ENCODE measurements at places on chromosomes 1 and 21.

GRCh38 chr21:46206163-46207005 is 22.1 kb upstream of the SPATC1L start:
- no peak for DNase-seq

DNA sequence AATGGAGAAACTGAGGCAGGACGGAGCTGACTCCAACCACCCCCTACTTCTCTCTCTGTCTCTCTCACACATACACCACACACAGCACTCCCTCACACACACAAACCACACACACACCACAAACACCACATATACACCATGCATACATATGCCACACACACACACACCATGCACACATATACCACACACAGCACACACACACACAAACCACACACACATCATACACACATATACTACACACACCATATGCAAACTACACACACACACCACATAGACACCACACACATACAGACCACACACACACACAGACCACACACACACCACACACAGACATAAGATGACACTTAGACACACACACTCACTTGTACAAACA is 94.3 kb downstream of the RIPK4 start:
- no peak for DNase-seq

GRCh38 chr1:14835725-14836124 is 237.2 kb downstream of the KAZN start:
- no peak for DNase-seq

DNA sequence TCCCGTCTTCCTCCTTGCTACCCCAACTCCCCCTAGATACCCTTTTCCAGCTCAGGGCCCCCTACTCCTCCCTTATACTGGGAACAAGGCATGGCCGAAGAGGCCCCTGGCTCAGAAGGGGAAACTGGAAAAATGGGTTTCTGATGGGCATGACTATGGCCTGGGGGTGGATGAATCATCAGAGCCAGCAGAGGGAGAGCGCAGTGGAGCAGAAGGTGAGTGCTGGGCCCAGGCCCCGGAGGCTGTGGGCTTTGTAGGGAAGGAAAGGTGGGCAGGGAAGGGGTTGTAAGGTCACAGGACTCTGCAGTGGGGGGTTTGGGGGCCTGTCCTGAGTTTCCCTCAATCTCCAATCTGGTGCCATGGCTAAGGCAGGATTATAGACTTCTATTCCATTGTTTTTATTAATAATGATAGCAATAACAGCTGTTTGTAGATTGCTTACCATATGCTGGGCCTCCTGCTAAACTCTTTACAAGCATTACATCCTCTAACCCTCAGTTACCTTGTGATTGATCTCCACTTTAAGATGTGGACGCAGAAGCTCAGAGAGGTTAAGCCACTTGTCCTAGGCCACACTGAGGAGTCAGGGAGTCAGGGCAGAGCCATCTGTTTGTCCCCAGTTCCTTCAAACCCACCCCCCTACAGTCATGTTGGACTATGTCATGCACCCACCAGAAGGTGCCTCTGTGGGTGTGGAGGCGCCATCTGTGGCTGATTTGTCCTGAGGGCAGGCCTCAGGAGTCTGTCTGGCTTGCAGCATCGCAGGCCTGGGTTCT is 36.2 kb upstream of the ZNF362 start:
- peak; percentile 81 for DNase-seq

GRCh38 chr1:157963713-157964112 is 29.7 kb upstream of the KIRREL1 start:
- peak; percentile 86 for DNase-seq

DNA sequence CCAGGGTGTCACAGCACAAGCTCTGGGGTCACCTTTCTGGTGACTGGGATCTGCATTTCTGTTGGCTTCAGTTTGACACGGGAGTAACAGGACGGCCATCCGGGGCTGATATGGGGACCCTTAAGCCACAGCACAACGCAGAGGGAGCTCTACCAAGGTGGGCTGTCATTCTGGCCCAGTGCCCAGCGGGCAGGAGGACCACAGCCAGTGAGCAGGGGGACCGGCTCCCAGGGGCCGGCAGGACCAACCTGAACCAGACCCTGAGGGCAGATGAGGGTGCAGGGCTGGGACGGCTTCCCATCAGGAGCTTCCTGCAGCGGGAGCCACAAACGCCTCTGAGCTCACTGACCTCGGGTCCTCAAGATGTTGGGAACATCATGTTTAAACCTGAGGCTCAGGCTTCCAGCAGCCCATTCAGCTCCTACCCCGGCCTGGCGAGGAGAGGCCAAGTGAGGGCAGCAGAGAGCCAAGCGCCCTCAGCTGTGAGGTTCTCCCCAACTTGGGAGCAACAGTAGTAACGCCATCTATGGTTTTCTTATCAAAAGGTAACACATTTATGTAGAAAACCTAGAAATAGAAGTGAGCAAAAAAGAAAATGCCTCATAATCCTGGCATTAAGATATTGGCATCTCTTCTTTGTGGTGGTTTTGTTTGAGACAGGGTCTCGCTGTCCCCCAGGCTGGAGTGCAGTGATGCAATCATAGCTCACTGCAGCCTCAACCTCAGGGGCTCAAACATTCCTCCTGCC is 26.8 kb downstream of the TMEM201 start:
- DNase-seq: peak; percentile 72

DNA sequence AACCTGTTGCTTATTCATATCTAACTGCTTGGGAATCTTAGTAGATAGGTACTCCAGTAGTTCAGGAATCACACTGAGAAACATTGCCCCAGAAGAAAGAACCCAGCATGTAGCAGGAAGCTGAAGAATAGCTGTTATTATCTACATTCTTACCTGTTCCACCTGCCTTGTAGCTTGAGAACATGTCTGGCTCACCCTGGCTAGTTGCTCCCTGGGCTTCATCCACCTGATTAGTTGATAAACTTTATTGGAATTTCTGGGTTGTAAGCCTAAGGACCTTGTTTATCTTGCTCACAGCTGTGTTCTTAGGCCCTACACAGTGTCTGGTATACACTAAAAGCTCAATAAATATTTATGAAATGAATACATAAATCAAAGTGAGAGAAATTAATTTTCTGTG is 106.3 kb upstream of the DMRTA2 start:
- no peak for DNase-seq

- no peak for DNase-seq
Measured at GRCh38 chr1:18546026-18546425, 65.3 kb downstream of the KLHDC7A start.

DNA sequence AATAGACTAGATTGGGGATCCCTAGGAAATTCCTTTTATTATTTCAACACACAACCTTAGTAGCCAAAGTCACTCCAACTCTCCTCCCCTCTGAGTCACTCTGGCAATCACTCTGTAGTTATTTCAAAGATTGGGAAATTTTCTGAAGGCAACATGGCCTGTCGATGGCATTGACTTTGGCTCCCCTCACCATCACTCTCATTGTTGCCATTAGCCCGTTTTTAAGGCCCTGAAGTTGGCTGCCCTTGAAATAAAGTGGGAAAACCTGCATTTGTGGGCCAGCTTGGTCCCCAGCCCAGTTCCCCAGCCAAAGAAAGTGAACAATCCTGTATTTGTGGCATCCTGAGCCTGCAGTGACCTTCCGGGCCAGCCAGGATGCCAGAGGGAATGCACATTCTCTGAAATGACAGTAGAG is 52.5 kb downstream of the CDC7 start:
- peak; percentile 69 for DNase-seq

DNA sequence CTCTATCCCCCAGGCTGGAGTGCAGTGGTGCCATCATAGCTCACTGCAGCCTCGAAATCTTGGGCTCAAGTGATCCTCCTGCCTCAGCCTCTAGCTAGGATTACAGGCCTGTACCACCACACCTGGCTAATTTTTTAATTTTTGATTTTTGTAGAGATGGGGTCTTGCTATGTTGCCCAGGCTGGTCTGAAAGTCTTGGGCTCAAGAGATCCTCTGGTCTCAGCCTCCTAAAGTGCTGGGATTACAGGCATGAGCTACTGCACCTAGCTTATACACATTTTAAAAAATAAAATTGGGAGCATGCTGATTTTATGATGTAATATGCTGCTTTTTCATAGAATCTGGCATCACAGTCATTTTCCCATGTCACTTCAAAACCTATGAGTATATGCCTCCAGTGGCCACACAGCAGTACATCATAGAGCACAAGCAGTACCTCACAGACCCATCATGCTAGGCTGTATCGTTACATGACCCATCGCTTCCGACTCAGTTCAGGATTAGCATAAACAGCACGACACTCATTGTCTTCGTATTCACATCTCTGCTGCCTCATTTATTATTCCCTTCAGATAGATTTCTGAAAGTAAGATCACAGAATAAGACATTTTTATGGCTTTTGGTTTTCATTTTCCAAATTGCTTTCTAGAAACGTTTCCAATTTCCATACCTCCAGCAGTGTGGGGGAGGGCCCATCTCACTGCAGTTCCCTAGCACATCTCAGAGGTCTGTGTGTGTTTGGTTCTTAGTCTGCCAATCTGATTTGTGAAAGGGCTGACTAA is 35.9 kb upstream of the CCSAP start:
- DNase-seq: no peak

DNA sequence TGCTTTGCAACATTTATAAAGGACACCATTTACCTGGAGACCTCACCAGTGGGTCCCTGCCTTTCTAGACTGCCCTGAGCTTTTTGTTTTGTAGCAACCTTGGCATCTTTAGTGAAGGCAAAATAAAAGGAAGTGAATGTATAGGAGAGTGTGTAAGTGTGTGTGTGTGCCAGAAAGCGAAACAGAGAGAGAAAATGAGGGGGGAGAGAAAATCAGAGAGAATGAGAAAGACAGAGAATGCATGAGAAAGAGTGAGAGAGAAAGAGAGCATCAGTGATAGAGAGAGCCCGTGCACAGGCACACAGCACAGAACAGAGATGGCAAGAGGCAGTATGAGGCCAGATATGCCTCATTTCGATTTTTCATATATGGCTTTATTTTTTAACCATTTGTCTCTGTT is 57.5 kb downstream of the HSD3B1 start:
- DNase-seq: no peak

- DNase-seq: no peak
Measured at GRCh38 chr21:28235169-28235895, 757.3 kb downstream of the LTN1 start.

DNA sequence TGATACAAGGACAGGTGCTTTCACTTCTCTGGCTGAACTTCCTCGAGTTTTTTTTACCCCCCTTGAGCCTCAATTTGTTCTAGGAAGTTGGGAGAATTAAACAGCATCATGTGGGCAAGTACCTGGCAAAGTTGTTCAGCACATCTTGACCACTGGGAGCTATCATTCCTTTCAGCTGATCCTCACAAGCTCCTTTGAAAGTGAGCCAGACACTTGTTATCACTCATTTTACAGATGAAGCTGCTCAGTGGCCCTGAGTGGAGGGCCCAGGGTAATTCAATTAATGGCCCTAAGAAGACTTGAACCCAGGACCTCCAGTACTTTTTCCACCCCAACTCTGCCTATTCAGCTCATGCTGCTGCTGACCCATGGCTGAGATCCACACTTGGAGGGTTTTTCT is 2.0 kb downstream of the RGS8 start:
- no peak for DNase-seq

- DNase-seq: no peak
Measured at GRCh38 chr1:2983319-2983705, 38.0 kb upstream of the ACTRT2 start.

DNA sequence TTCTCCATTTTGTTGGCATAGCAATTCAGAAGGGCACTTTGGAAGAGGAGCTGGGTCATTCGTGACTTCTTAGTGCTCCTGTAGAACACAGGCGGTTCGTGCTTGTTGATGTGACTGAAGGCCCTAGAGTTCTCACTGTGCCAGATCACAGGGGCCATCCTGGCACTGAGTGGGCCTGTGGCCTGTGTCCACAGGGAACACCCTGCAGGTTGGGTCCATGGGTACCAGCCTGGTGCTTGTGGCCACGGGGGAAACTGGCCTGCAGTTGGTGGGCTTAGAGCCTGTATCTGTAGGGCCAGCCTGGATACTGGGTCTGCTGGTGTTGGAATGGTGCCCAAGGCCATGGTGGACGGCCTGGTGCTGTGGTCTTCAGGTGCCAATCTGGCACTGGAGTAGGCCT is 9.2 kb downstream of the OR2G3 start:
- DNase-seq: no peak

DNA sequence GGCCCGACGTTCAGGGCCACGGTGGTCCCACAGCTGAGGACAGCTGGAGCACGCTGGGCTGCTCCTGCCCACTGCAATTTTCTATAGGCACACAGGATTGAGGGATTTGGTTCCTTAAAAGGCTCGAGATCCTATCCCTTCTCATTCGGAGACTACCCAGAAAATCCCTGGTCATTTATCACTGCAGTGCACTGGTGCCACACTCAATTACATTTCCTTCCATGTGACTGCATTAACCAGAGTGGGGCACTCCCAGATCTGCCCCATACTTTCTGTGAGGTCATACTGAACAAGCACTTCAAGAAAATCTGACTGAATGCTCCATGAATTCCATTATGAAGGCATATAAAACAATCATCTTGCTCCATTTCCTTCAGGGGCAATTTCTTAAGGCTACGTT is 49.8 kb upstream of the KCNE1 start:
- no peak for DNase-seq

GRCh38 chr1:27372808-27373690 is 1.6 kb downstream of the FCN3 start:
- no peak for DNase-seq

- no peak for DNase-seq
Measured at GRCh38 chr1:238914346-238914745, 472.0 kb upstream of the CHRM3 start.

GRCh38 chr1:230293390-230293700 is 132.8 kb downstream of the PGBD5 start:
- no peak for DNase-seq

DNA sequence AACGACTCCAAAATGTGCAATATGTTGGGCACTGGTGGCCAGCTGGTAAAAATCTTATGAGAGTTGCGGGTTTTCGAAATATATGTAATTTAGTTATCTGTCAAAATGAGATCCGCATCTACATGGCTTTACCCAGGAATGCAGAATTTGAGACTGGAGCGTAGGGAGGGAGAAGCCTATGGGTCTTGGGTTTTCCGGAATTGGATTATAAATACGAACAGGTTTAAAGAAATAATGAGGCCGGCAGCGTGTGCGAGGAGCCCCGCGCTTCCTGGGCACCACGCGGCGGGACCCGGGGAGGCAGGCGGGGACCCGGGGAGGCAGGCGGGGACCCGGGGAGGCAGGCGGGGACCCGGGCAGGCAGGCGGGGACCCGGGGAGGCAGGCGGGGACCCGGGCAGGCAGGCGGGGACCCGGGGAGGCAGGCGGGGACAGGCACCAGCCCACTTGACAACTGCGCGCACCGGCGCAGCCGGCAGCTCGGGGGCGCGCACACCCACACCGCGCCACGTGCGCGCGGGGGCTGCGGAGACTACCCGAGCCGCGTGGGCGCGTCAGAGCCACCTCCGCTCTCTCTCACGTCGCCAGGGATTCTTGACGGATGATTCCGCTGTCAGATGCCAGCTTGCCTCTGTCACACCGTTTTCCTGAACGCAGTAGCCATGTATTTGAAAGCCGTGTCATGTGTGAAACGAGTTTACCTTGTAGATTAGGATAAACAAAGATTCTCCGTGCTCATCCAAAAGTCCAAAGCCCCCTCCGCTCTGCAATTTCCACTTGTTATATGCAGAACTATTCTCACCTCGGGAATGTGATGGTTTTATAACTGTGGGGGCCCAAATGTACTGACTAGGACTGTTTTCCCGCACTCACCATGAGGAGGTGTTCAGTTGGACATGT is 54.3 kb upstream of the HNRNPU start:
- peak; percentile 12 for DNase-seq

Data from foreskin fibroblast (primary cell).